ENCODE measurements at places on chromosomes 2 and 18.

DNA sequence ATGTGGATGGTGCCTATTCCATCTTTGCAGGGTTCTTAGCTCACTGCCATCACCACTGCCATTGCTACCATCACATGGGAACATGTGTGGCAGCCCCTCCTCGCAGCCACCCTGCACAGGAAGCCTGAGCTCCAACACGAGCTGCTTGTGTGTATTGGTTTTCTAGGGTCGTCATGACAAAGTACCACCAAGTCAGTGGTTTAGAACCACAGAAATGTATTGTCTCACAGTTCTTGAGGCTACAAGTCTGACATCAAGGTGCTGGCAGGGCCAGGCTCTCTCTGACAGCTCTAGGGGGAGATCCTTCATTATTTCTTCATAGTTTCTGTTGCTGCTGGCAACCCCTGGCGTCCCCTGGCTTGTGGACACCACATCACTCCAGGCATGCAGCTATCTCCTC lies 10.3 kb upstream of the IL1R2 start:
- no peak for DNase-seq

DNA sequence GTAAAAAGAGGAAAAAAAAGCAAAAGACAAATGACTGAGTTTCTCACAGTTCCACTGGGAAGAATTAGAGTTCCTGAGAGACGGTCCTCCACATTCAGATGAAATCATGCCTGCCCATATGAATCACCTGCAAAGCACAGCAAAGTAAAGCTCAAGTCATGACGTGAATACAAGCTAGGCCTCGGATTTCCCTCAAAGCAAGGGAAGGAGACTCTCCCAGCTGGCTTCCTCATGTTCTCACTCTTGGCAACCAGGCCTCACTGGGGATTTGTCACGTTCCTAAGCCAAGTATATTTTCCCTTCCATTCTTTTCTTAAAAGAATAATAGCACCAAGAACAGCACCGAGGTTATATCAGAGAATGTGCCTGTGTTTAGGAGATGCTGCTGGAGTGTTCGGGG lies 47.0 kb downstream of the CYP27C1 start:
- no peak for DNase-seq

DNA sequence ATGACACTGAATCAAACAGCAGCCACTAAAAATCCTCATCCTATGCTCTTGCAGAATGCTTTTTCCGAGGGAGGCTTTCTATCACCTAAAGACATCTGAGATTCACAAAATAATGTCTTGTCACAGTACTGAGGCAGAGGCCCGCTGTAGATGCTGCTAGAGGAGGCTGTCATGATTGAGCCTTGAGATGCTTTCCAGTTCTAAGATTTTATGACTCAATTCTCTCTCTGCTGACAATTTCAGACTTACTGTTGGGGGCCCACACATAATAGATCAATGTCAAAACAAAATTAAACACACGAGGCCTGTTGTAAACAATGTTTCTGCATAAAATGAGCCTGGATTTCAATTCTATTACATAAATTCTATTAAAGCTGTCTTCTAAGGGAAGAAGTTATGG lies 132.7 kb upstream of the ARL4C start:
- DNase-seq = no peak

DNA sequence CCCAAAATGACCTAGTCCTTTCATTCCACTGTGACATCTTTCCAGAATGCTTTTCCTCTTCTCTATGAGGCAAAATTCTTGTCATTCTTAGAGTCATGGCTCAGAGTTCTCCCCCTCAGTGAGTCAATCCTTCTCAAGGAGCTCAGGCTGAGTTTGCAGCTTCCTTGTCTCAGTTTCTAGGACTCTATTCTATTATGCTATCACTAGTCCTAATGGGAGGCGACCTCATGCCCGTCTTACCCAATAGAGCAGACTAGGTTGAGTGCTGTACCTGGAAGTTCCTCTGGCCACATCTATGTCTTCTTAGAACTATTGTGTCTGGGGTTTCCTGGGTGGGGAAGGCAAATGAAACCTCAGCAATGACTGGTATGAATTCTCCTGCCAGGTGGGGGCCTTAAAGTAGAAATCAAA lies 51.5 kb downstream of the HAUS1 start:
- no peak for DNase-seq

GRCh38 chr2:234334151-234334550 lies 162.7 kb downstream of the ARL4C start:
- no peak for DNase-seq

GRCh38 chr2:113692698-113693428 lies 63.6 kb downstream of the SLC35F5 start:
- no peak for DNase-seq

- no peak for DNase-seq
These were observed 62.9 kb upstream of the CDKL4 start for GRCh38 chr2:39306626-39307025.

- no peak for DNase-seq
These were observed 91.0 kb upstream of the LYPD1 start for GRCh38 chr2:132760971-132761370.

GRCh38 chr2:98685930-98686887 lies 44.7 kb downstream of the MGAT4A start:
- no peak for DNase-seq

GRCh38 chr2:17589406-17590035 lies 49.0 kb downstream of the VSNL1 start:
- no peak for DNase-seq

- DNase-seq = no peak
These were observed 1.3 kb downstream of the TANC1 start for GRCh38 chr2:158969715-158970240.

DNA sequence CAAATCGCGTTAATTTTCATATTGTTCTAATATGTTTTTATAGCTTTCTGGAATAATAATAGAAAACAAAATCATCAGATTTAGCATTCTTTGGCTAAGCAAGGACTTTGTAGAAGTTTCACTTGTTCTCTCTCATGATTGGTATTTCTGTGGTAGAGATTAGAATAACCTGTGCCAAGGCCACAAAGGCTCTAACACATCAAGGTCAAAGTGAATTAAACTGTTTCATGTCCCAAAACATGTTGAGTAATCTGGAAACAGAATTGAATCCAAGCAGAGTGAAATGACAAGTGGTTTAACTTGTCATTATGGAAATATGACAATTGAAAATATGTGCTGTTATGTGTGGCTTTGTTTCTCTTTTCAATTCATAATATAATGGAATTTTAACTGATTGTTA lies 617.4 kb downstream of the CCDC85A start:
- no peak for DNase-seq

DNA sequence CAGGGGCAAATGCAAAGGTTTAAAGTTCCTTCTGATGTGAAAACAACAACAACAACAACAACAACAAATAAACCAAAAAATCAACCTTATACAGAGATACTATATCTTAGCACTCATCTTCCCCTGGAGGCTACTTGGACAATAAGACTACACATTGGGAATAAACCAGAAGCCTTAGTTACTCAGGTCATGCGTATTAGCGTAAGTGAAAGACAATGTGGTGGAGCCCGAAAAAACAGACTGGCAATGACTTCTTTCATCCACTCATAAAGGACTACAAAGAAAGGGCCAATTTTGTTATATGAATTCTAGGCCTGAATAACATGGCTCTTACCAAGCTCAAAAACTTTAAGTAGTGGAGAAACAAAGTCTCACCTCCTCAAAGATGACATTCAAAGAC lies 19.4 kb upstream of the PPP4R3B start:
- no peak for DNase-seq

DNA sequence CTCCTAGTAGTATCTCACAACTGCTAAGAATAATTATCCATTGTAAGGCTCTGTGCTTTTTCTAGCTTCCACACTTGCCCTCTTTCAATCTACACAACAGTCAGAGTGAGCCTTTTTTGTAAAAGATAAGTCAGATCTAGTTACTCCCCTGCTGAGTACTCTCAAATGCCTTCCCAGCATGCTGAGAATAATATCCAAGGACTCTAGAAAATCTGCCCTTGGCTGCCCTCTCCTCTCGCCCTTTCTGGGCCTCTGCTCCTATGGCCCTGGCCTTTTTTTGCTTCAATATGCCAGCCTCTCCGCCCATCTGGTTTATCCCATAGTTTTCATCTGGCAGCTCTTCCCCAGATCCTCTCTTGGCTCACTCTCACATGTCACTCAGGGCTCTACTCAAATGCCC lies 455.9 kb upstream of the UBE2E3 start:
- DNase-seq = no peak

DNA sequence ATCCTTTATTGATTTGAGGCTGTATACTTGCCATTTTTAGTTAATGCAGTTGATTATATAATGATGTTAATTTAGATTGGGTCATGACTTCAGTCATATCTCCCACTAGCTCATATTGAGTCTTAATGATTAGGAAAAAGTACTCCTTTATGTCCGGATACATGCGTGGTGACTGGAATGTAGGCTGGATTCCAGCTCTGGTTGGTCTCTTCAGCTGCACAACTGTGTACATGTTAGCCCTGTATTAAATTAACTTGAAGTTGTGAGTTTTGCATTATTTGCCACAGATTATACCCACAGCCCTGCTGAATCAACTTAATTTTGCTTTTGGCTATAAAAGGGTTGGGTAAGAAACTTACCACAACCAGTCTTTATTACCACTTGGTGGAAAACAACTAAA lies 22.5 kb downstream of the MOB4 start:
- no peak for DNase-seq

DNA sequence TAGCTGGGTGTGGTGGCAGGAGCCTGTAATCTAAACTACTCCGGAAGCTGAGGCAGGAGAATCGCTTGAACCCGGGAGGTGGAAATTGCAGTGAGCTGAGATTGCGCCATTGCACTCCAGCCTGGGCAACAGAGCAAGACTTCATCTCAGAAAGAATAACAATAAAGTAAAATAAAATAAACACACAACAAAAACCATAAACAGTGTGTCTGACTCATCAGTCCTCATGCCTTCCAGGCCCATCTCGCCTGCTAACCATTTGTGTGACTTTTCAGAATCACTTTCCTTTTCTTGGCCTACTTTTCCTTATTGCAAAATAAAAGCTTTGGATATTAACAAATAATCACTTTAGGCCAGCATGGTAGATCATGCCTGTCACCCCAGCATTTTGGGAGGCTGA lies 42.0 kb upstream of the ASXL2 start:
- DNase-seq = no peak

GRCh38 chr18:47150824-47151366 lies 595 bp upstream of the HDHD2 start:
- DNase-seq = no peak

- DNase-seq = no peak
These were observed 52.6 kb upstream of the RAB27B start for GRCh38 chr18:54775686-54776085.

GRCh38 chr2:237669628-237670392 lies 42.4 kb downstream of the LRRFIP1 start:
- no peak for DNase-seq

DNA sequence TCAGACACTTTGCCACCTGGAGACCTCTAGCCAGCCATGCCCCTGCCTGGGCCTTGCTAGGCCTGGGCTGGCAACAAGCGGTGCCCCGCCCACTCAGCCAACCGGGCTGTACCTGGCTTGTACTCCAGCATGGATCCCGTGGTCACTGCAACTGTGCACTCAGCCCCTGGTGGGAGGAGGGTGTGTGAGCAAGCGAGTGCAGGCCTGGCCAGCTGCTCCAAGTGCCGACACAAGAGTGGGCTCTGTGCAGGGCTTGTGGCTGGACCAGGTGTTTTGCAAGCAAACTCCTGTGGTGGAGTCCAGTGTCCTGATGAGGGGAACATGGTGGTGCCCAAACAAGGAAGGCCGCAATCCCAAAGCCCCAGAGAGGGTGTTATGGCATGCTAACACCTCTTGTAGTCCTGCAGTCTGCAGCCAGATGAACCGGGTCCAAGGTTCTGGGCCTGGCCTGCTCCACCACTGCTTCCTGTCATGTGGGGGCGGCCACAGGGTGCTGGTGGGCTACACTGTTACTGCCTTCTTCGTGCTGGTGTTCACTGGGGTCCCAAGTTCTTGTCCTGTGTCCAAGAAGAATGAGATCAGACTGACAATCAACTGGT lies 60.1 kb upstream of the CD28 start:
- no peak for DNase-seq

DNA sequence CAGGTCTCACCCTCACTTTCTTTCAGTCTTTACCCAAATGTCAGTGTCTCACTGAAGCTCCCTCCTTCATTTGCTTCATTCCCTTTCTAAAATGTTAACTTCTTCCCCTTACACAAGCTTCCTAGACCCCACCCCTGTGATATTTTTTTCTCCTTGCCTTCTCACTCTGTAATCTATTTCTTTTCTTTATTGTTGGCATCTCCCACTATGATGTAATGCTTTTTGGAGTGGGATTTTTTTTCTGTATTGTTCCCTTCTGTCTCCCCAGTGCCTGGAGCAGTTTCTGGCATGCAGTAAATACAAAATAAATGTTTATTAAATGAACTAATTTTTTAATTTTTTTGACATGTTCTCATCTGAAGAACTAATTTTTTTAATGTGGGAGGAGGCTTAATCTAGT lies 55.9 kb upstream of the MAP3K20 start:
- DNase-seq = no peak

GRCh38 chr2:105258835-105259350 lies 17.4 kb downstream of the GPR45 start:
- no peak for DNase-seq

DNA sequence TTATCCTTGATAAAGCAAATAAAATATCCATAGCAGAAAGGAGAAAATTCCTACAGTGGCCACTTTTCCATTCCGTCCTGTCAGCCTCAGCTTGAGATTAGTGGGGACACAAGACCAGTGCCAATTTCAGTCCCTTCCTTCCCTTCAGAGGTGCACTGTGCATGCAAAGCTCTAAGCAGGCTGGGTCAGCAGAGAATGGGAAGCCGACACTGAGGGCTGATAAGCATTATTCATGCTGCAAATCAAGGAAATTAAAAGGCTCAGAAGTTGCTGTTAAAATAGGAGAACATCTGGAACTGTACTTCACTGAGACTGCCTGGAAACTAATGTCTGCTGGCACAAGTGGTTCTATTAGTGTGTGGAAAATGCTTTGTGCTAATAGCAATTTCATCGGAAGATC lies 534.3 kb downstream of the ADCYAP1 start:
- DNase-seq = no peak

DNA sequence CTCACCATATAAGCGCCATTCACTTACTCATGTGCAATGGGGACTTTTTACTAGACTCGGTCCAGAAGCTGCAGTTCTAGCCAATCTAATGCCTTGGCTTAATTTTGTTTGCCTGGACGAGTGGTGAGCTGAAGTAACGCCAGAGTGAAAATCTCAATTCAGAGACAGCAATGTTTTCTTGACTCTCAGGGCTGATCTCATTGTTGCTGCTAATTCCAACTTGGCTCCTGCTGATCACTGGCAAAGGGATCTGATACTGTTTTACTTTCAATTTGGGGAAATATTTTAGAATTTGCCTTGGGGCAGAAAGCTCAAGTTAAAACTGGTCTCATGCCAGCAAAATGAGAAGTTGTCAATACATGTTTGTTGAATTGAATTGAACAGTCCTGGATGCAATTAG lies 906.6 kb upstream of the CDH2 start:
- no peak for DNase-seq

DNA sequence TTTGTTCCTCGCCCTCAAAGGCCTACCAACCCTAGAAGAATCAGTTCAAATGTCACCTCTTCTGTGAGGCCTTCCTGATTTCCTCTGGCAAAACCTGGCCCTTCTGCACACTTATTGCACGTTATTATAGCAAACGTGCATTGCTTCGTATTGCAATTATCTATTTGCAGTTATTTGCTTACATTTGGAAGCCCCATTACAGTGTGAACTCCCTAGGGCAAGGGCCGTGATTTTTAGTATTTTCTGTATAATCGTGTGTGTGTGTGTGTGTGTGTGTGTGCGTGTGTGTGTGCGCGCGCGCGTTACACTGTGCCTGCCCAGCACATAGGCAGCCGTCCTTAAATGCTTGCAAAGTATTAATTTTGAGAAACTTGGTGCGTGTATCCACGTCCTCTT lies 460 bp upstream of the SEMA4F start:
- DNase-seq = no peak
